ENCODE measurements at places on chromosomes 12 and 14. TPM values are rescaled to one million over a fixed set of nuclear protein-coding genes. Genes with fewer than 3 reads are reported as not detected.

GLIPR1 gene
- total RNA-seq, result 20.8 TPM

GXYLT1 gene
- 9.2 TPM for total RNA-seq

L3HYPDH gene
- total RNA-seq, result 8.4 TPM

GALNT8 gene
- total RNA-seq, result 0.33 TPM

TRHDE gene
- total RNA-seq, result not detected

MDGA2 gene
- not detected for total RNA-seq

PRR4 gene
- not detected for total RNA-seq

PNMA1 gene
- 39.8 TPM for total RNA-seq

MAPK1IP1L gene
- total RNA-seq, result 207 TPM

GDF3 gene
- total RNA-seq, result not detected

DNA sequence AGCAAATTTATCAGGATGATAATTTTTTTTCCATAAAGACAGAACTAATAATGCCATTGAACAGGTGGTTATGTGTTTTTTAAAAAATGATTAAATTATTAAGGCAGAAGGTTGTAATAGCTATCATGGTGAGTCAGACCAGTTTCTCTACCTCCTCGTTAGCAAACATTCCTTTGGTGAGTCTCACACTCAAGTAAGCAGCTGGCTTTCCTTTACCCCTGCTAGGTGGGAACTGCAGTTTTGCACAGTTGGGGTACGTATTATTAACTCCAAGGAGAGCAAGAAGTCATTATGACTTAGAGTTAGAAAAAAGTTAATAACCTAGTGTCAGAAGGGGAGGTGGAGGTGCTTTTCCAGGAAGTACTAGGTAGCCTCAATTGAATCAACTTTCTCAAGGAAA is 165.3 kb downstream of the SNAPC1 start:
- no peak for DNase-seq

DNA sequence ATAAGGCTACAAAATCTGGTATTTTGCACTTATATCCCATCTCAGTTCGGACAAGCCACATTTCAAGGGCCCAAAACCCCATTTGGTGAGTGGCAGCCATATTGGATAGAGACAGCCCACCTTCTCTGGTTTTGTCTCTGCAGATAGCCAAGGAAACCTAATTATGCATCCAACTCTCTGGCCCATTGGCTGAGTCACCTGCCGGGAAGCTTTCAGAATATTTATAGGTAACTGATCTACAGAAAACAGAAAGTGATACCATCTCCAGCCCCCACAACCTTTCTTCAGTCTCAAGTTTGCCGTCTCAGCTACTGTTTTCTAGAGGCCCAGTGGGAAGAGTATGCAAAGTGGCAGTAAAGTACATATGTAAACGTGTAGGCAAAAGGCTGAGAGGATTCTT is 33.7 kb upstream of the PPP1CC start:
- no peak for DNase-seq

GRCh38 chr14:34437729-34438080 is 24.3 kb downstream of the SPTSSA start:
- no peak for DNase-seq

DNA sequence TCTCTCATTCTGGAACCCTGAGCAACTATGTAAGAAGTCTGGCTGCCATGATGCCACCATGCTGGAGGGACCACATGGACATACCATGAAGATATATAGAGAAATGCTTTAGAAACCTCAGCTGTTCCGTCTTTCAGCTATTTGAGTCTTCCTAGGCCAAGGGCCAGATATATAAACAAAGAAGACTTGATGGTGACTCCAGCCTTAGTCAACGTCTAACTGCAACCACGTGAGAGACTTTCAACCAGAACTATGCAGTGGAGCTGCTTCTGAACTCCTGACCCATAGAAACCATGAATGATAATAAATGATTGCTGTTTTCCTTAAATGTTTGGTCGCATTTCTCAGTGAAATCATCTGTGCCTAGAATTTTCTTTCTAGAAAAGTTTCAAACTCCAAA is 20.0 kb upstream of the KITLG start:
- no peak for DNase-seq

DNA sequence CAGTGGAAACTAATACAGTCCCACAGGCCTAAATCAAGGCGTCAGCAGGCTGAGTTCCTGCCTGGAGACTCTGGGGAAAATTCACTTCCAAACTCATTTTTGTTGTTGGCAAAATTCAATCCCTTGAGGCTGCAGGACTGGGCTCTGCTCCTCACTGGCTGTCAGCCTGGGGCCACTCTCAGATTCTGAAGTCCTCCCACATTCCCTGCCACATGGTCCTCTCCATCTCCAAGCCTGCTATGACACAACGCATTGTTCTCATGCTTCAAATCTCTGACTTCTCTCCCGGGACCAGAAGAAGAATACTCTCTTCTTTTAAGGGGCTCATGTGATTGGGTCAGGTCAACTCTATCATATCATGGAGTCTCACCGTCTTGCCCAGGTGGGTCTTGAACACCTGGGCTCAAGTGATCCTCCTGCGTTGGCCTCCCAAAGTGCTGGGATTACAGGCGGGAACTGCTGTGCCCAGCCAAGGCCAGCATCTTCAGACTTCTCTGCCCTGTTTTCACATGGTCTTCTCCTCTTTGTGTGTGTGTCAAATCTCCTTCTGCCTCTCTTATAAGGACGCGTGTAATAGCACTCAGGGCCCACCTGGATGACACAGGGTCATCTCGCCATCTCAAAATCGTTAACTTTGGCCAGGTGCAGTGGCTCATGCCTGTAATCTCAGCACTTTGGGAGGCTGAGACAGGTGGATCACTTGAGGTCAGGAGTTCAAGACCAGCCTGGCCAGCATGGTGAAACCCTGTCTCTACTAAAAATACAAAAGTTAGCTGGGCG is 9.7 kb downstream of the P2RX7 start:
- no peak for DNase-seq

- no peak for DNase-seq
Measured at GRCh38 chr12:9587987-9588600, 19.6 kb downstream of the KLRB1 start.

GRCh38 chr12:12506496-12506890 is 56.2 kb downstream of the DUSP16 start:
- DNase-seq, result no peak

DNA sequence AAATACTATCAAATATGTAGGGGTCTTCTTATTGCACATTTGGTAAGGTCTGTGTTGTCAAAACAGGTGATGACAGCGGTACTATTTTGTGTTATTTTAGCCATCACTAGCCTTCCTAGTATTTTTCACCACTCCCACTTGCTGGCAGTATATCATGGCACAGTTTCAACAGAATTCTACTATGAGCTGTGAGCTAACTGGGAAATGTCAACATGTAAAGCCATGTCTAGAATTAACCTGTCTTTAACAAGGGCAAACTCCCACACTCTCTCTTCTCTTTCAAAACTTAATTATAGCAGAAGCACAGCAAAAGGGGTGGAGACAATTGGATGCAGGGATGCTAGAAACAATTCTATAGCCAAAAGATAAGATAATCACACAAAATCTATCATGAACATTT is 253.4 kb downstream of the PAX9 start:
- no peak for DNase-seq

- no peak for DNase-seq
Measured at GRCh38 chr12:50195832-50196231, 28.7 kb upstream of the CERS5 start.

DNA sequence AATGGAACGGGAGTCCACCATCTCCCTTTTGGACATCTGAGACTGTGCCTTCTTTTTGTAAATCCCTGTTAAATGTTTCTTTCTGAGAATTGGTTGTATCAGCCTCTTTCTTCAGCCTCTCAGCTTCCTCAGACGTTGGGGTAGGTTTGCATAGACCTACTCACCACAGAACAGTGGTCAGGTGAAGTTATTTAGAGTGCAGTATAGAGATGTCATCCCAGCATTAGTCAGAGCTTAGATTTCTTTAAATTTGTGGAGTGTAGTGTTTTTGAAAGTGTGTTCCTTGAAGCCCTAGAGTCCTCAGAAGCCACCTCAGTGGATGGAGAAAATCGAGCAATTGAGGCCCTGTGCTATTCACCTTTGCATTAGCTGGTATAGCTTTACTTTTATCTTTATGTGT is 8.9 kb upstream of the EEA1 start:
- no peak for DNase-seq

DNA sequence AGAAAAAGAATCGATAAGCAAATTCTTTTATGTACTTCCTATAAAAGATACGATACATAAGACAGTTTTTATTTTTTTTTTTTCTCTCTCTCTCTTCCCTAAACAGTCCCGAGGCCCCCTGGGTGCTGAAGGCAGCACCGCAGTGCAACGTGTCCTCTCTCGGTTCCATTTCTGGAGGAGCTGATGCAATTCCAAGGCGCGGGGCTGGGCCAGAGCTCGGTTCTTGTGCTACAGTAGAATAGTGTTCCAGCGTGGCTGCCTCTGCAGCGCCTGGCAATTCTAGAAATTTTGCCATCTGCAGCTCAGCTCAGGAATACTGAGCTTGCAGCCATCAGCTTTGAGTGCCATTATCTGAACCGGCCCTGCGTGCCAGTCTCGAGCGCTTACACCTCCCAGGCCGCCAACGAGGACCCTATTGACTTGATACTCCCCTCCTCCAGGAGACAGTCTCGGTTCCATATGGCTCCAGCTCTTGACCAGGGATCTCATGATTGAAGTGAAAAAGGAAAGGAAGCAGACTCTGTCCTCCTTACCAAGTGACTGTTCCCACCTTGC is 630 bp downstream of the ALDH1L2 start:
- no peak for DNase-seq

DNA sequence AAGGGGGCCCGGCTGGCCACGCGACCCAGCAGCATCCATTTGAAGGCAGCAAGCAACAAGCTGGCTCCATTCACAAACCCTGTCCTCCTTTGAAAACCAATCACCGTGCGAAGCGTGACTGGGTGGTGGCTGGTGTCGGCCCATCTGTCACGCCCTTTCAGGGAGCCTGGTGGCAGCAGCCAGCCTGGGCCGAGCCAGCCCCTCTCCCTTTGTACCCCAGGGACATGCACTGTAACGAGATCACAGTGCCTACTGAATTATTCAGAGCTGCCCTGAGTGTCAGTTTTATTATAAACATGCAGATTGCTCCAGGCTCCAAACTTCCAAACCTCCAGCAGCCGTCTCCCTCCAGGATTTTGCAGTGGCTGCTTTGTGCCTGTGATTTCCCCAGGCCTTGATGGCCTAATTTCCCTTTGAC is 22.3 kb upstream of the CTDSP2 start:
- no peak for DNase-seq

DNA sequence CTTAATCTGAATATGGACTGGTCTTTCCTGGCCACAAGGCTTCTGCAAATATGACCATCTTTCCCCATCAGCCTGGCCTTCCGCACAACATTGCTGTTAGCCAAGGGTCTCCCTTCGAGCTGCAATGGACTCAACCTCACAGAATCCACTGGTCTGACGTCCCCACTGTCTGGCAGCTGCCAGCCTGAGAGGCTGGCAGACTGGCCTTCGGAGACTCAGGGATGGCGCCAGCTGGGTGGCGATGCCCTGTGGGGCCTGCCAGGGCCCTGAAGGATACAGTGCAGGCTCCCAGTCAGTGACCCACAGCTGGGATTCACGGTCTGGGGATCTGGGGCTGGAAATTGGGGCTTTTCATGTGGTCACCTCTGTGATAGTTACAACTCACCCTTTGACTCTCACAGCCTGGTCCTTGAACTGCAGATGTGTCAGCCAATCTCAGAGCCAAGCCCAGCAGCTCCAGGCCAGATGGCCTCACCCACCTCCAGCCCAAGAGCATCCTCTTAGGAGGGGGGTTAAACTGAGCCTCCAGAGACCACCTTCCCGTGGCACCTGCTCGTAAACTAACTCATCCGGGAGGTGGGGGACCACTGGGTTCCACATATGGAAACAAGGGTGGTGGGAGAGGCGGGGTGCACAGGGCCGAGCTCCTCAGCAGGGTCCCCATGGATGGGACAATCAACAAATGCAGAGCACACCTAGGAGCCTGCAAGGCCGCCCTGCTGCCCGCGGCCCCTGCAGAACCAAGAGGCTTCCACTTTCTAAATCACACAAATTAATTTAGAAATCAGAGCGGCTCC is 21.1 kb upstream of the C14orf180 start:
- no peak for DNase-seq

DNA sequence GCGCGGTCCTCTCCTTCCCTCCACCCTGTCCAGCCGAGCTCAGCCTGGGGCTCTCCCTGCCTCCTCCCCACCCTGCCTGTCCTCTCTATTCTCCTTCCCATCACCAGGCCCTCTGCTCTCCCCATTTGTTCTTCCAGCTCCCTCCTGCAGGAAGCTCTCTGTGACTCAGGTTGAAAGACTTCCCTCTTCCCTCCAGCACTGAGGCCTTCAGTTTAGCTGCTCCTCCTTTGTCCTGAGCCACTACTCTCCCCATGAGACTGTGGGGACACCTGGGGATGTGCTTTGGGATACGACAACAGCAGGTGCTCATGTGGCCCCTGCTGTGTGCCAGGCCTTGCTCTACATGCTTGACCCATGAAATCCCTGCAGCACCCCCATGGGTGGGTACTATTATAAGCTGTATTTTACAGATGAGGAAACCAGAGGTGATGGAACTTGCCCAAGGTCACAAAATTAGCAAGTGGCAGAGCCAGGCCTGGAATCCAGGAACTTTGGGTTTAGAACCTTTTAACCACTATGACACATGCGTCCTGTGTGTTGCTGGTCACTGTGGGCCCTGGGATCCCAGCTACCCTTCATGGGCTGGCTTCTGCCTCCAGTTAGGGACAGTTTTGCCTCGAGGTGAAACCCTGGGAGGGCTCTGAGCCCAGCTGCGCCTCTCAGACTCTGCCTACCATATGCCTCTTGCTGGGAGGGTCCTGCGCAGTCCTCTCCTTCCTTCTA is 5.5 kb downstream of the KRT80 start:
- no peak for DNase-seq

DNA sequence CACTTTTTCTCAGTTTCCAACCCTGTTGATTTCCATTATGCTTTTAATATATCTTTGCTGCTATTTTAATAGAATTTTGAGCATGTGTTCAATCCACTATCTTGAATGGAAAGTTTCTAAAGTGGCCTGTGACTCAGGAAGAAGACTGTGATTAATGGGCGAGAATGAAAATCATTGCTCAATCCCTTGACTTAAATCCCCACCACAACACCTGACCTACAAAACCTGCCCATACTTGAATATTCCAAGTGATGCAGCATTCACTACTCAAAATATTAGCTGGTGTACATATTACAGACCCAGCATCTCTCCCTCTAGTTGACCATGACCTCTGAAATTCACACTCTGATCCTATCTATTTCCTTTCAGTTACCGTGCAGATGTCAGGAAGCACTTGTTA is 1.3 kb upstream of the OAS3 start:
- no peak for DNase-seq

DNA sequence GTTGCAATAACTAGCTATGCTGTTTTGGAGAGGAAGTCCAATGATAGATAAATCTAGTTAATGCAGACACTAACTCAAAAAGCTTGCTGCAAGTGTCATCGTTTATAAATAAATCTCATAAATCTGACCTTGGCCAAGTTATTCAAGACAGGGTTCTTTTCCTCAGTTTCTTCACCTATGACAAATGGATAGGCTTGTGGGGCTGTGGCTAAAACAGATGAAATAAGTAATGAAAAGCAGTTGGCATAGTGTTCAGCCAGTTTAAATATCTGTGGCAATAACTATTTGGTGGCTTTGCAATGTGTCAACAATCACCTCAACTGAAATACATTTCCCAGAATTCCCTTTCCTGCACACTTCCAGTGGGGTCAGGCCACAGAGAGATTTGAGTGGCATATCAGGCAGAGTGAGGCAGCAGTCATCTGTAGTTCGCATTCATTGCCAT is 169.9 kb downstream of the DYRK2 start:
- no peak for DNase-seq

GRCh38 chr12:5171701-5172100 is 128.0 kb downstream of the KCNA5 start:
- no peak for DNase-seq

GRCh38 chr14:102914474-102915291 is 7.8 kb upstream of the AMN start:
- no peak for DNase-seq
